Posterior cingulate gyrus (tissue), 11 donors: ENCODE measurements at places on chromosomes 2 and 18.

DNA sequence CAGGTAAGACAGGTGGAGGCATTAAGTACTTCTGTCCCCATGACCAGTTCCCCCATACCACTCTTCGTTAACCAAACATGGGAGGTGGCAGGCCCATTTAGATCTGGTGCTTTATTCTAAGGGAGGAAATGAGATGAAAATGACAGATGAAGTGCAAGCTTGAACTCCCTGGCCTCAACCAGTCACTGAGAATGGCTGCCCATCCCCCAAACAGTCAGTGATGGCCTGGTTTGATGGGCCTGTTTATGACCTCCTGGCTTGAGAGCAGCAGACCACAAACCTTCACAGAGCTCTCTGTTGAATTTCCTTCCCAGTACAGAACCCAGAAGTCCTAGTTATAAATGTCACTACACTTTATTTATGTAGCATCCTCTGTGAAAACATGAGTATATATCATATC, 31.1 kb downstream of the EPAS1 start:
- DNase-seq = no peak

DNA sequence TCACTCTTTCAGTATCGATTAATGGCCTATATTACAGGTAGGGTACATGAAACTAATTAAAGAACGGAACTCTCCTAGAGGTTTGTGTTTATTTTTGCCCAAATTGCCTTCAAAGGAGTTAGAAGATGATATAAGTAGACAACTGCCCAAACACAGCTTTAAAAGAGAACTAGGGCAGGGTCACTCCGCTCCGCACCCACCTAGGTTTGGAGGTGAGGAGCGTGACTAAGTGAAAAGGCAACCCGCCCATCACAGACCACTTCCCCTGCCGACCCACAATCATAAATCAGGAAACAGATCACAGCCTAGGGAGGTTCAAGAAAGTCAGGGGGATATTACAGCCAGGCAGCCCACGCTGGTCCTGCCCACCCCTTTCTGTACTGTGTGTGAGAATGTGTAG, 166.7 kb downstream of the C1D start:
- DNase-seq = no peak

- no peak for DNase-seq
Measured at GRCh38 chr2:236677368-236677767, 107.7 kb downstream of the ACKR3 start.

- DNase-seq = no peak
Measured at GRCh38 chr2:126882181-126882580, 16.5 kb upstream of the TEX51 start.

- no peak for DNase-seq
Measured at GRCh38 chr18:13984080-13984479, 68.7 kb upstream of the MC2R start.

GRCh38 chr18:36089001-36089400, 21.6 kb upstream of the RPRD1A start:
- no peak for DNase-seq

- DNase-seq = peak; percentile 18
Measured at GRCh38 chr2:32357318-32358110, 691 bp downstream of the BIRC6 start.

DNA sequence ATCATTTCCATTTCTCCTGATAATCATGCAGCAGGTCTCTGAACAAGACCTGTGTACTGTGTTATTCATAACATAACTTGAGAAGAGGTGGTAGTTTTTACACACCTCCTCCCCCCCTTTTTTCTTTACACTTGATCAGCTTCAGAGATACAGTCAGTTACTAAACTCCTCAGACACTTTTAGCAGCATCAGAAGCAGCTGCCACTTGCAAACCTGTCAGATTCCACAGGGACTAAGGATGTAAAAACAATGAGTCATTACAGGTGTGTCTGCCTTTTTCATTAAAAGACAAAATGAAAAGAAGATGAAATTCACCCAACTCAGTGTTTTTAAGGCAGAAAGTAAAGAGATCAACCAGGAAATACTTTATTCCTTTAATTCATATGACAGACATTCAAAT, 254.0 kb downstream of the NRXN1 start:
- no peak for DNase-seq

- no peak for DNase-seq
Measured at GRCh38 chr2:240922982-240923537, 16.9 kb downstream of the CROCC2 start.

GRCh38 chr2:8234757-8235374, 447.0 kb upstream of the ID2 start:
- no peak for DNase-seq

DNA sequence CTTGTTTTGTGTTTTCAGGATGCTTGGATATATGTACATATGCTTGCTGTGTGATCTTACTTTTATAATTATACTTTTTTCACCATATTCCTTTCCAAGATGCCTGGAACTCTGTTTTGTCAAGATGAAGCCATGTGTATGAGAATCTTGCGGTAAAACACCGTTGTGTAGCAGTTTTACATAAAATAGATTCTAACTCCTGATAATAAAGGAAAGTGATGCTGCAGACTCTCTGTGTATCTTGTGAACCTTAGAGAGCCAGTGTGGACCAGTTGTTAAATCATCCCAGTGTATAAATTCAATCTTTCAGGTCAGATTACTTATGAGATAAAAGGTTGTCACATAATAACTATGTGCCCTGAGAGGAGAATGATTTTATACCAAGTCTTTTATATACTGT, 12.5 kb upstream of the ITGA4 start:
- DNase-seq = no peak

- no peak for DNase-seq
Measured at GRCh38 chr2:195466427-195466826, 190.6 kb upstream of the SLC39A10 start.

GRCh38 chr2:158414538-158414937, 42.0 kb downstream of the CCDC148 start:
- DNase-seq = no peak

GRCh38 chr2:16640001-16640700, 25.5 kb downstream of the CYRIA start:
- no peak for DNase-seq
